ENCODE measurements at places on chromosomes 7 and 10.

- DNase-seq, result no peak
Observed at GRCh38 chr7:38629651-38630510, 1.3 kb downstream of the AMPH start.

DNA sequence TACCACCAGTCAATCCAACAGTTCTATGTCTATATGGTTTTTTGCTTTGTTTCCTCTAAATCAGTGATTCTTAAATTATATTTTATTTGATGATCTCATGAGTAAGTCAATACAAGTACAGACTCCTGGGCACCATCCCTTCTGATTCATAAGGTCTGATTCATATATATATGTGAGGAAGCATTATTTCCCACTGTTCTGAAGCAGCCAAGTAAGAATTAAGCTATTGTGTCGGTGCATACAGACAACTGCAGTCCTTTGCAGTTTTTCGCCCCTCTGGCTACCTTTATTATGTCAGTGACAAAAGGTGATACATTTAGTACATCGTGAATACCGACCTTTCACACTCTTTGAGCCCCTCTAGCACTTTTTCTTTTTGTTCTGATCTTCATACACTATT lies 1079.6 kb upstream of the C7orf33 start:
- no peak for DNase-seq

GRCh38 chr7:91778416-91778815 lies 102.1 kb downstream of the MTERF1 start:
- no peak for DNase-seq

- peak; percentile 59 for DNase-seq
Observed at GRCh38 chr7:44639671-44640321, 33.4 kb downstream of the OGDH start.

- DNase-seq, result no peak
Observed at GRCh38 chr7:43166686-43167085, 54.2 kb downstream of the HECW1 start.

- no peak for DNase-seq
Observed at GRCh38 chr7:155274633-155275355, 22.9 kb upstream of the INSIG1 start.

GRCh38 chr7:107304063-107304462 lies 135.3 kb downstream of the HBP1 start:
- no peak for DNase-seq

DNA sequence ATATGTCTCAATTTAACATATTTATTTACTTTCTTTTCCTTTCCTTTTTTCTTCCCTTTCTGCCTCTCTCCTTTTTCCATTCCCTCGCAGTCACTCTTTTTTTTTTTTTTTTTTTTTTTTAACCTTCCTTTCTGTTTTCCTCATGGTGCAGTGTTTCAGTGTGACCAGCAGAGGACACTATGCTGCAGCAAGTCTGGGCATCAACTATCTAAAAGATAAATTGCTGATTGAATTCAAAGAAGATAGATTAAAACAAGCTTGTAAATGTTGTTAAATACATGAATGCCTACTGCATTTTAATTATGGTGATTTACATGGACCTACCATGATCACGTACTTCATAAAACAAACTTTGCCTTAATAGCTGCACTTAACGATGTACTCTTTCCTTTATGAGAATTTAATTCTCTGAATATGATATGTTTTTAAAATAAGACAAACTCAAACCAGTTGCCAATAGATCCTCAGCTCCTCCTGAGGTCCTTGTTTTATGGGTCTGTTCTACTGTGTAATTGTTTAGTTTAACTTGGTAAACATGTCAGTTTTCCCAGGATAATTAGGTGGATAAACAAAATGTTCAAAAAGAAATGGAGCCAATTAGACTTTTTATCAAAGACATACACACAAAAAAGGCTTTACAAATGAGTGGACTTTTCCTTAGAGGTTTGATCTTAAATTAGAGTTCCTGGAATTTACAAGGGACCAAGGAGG lies 101.0 kb upstream of the AGR3 start:
- no peak for DNase-seq

Data from AG04450 (cell line).